ENCODE measurements at places on chromosomes 11 and 22.

GRCh38 chr11:57543593-57543992 lies 6.2 kb downstream of the SMTNL1 start:
- no peak for DNase-seq

- no peak for DNase-seq
These were observed 84.6 kb upstream of the PHOX2A start for GRCh38 chr11:72328366-72329224.

DNA sequence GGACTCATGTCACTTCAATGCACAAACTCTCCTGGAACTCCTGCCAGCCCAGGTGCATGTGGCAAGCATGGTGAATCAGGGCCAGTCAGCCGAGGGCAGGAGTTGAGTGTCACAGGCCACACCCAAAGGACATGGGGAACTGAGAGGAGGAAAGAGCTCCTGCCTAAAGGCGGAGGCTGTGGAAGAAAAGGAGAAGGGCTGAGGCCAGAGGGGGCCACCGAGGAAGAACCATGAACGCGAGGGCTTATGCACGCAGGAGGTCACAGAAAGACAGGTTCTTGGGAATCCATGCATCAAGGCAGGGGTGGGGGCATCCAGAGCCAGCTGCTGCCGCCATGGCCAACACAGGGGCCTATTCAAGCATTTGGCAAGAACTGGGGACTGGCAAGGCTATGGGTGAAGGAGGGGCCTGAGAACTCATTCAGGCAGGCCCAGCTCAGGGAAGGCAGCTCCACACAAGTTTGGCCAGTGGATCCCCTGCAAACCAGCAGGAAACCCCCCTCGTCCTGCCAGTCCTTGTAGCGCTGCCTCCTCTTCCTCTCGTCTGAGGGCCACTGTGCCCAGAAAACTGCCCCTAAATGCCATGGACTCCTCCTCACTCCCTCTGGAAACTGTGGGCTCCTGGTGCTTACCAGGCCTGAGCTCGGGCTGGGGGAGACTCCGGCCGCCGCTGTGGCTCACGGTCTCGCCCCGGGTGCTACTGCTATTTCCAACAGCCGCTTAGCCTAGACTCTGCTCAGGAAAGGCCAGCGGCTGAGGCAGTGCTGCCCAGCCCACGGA lies 15.4 kb downstream of the PPM1F start:
- DNase-seq: no peak

DNA sequence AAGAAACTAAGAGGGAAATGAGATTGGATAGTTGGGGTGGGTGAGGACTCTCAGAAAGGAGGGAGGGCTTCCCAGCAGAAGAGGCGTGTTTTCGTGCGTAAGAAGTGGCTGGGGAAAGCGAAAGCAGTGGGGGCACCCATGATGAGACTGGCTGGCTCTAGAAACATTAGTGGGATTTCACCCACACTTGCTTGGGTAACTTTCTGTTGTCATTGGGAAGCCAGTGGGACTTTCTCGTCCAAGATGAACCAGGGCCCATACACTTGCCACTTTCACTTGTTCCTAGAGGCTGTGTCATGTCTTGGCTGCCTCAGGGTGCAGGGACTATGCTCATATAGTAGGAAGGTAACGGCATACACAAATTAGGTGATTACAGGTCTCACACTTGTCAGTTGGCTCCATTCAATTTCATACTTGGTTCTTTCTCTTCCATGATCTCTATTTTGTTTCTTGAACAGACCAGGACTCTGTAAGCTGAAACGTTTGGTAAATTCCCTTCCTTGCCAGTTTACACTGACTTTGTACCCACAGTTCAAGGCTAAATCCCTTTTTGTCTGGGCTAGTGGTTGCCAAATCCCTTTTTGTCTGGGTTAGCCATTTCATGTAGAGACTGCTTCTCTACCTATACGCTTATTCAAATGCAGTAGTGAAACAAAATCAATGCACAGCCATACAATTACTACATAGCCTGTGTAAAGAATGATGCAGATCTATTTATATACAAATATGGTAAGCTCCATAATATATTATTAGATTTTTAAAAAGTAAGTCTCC lies 42.0 kb upstream of the CXCR5 start:
- DNase-seq: no peak

GRCh38 chr11:35992548-35992947 lies 48.7 kb downstream of the LDLRAD3 start:
- DNase-seq: no peak

DNA sequence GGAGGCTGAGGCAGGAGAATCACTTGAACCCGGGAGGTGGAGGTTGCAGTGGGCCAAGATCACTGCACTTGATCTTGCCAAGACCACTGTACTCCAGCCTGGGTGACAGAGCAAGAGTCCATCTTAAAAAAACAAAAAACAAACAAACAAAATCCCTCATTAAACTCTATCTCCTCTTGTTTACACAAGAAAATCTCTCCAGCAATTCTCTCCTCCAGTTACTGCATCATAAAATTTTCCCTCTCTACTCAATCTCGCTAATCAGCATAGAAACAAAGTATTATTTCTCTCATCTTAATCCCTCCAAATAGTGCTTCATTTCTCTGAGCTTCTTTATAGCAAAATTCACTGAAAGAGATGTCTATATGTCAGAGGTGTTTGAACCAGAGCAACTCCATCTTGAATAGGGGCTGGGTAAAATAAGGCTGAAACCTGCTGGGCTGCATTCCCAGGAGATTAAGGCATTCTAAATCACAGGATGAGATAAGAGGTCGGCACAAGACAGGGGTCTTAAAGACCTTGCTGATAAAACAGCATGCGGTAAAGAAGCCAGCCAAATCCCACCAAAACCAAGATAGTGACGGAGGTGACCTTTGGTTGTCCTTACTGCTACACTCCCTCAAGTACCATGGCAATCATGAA lies 19.8 kb downstream of the MTMR2 start:
- DNase-seq: no peak

DNA sequence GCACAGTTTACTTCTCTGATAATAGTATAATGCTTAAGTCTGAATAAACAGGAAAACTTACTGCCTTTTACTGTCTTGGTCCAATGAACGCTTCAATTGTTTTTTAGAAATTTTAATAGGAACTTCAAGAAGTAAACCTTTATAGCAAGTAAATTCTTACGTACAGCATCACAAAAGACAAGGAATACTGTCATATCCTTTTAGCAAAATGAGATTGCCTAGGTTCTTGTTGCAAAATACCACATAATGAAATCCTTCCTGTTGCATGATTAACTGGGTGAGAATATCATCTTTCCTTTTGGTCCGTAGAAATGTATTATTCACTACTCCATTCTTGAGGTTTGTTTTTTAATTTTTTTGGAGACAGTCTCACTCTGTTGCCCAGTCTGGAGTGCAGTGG lies 22.3 kb upstream of the HIKESHI start:
- no peak for DNase-seq

DNA sequence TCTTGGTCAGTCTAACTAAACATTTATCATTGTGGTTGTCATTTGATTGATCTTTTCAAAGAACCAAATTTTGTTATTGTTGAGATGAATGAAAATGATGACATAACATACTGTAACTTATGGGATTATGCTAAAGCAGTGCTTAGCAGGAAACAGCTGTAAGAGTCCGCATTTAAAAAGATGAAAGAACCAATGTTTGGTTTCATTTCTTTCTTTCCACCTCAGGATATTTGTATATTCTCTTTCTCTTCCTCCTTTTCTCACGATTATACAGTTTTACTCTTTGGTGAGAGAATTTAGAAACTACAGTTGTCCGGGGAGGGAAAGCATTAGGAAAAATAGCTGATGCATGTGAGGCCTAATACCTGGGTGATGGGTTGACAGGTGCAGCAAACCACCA lies 23.1 kb downstream of the PIH1D2 start:
- no peak for DNase-seq

DNA sequence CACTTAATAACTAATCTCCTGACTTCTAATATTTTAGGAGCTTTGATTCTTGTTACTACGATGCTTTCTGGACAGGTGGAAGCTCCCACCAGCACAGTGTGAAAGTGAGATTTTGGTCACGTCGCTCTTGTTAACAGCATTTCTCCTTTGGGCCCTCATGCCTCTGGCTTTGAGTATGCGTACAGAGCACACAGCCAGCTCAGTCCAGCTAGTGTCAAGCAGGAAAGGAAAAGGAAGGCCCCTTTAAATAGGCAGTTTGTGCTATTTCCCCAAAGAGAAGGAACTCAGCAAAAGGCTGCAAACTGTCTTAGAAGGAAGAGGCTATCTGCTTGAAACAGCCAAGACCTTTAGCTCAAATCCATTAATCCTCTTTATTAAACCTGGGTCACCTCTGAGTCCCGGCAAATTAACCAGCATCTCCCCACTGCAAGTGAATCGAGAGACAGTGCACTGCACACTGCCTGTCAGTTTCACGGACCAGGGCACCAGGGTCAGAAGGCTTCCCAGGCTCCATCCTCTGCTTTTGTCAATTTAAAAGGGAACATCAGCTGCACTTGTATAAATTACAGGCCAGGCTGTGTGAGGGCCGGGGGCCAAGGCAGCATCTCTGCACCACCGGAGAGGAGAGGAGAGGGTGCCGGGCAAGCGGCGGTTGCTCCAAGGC lies 34.7 kb downstream of the OPCML start:
- no peak for DNase-seq

DNA sequence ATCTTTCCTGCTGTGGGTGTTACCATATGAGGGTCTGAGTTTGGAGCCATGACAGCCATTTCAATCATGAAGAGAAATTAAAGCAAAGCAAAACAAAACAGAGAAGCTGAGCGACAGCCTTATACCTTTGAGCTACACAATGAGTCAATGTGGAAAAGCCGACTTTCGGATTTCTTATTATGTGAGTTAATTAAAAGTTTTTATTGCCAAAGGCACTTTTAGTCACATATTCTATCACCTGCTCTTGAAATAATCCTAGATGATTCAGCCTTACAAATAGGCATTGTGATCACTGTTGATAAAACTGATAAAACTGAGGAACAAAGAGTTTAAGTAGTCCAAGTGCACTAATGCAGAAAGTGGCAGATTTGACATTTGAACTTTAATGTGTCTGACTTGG lies 381.9 kb upstream of the TENM4 start:
- DNase-seq: no peak

- DNase-seq: no peak
These were observed 21.3 kb downstream of the IFITM10 start for GRCh38 chr11:1728931-1729691.

GRCh38 chr22:47054231-47055072 lies 292.0 kb downstream of the TBC1D22A start:
- DNase-seq: no peak

GRCh38 chr22:37669586-37669985 lies 5.8 kb upstream of the LGALS1 start:
- DNase-seq: no peak

- no peak for DNase-seq
These were observed 6.6 kb upstream of the CDC42BPG start for GRCh38 chr11:64850979-64851567.

GRCh38 chr22:21098099-21098671 lies 52.4 kb downstream of the LRRC74B start:
- DNase-seq: no peak

DNA sequence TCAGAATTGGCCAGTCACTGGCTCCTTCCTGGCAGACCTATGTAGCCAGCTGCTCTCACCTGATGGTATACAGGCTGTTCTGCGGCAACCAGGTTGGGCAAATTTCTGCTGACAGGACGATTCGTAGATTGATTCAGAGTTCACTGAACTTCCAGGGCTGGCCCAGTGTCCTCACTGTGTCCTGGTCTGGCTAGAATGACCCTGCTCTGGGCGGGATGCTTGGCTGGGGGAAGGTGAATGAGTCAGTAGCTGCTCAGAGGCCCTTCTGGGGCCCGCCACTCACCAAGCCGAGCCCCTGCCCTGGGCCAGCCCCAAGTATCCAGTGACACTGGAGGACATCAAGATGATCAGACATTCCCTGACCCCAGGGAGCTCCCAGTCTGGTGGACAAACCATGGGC lies 62.9 kb upstream of the WNT11 start:
- no peak for DNase-seq

- no peak for DNase-seq
These were observed 24.1 kb downstream of the RGL4 start for GRCh38 chr22:23714596-23715578.

GRCh38 chr11:13348305-13348704 lies 70.7 kb downstream of the BMAL1 start:
- no peak for DNase-seq

GRCh38 chr22:39303358-39303757 lies 16.1 kb downstream of the RPL3 start:
- no peak for DNase-seq

DNA sequence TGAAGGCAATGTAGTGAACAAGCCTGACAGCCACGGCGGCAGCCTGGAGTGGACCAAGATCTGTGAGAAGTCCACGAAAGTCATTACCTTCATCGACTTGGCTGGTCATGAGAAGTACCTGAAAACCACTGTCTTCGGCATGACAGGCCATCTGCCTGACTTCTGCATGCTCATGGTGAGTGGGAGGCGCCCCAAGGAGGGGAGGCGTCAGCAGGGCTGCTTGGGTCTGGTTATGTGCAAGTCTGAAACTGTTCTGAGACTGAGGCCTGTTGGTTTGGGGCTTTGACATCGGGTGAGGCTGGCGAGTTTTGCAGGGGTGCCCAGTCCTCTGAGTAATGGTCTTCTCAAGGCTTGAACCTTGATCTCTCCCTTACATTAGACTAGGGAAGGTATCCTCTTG lies 11.1 kb downstream of the GTPBP1 start:
- no peak for DNase-seq

- no peak for DNase-seq
These were observed 15.3 kb downstream of the PHF21B start for GRCh38 chr22:44994399-44995104.

GRCh38 chr11:2796508-2797113 lies 89.0 kb downstream of the CDKN1C start:
- DNase-seq: peak; percentile 50

DNA sequence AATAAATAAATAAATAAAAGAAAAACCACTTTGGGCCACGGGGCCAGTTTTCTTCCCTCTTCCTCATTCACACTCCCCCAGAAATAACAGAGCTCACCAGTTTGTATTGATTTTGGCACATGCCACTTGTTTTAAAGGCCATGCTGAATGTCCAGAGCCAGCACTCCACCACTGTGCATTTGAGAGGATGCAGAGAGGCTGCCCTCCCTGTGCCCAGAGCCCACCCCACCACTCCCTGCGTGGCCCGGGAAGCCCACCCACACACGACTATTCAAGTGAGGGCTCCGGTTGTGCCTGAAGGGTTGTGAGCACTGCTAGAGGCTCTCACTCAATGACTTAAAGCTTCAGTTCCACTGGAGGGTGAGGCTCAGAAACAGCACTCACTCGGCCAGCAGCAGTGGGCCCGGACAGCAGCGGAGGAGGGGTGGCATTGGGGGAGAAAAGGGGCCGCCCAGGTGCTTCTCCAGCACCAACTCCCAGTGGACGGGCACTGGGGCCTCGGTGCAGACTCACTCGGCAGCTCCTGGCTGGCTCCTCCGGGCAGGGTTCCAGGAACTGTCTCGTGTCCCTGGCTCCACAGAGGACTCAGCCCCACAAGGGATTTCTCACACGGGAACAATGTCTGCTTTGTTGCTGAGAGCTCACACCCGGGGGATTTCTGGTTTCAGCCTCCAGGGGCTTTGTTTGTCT lies 112.7 kb downstream of the SHANK2 start:
- DNase-seq: no peak

DNA sequence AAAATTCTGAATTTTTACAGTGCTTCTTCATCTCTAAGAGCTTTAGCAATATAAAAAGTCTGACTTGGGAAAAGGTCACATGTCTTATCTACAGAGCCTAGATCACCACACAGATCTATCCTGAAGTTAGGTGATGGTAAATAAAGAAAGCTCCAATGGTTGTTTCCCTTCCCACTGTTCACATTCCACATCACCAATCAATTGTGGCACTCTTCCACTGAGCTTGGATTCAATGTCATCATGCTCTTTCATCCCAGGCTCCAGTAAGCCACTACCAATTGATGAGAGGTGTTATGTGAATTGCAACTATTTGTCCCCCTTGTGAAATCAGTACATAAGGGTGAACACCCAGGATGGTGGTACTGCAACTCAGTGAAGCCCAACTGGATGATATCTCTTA lies 47.8 kb downstream of the ALG9 start:
- no peak for DNase-seq
